ENCODE measurements at places on chromosomes 2 and 18.

DNA sequence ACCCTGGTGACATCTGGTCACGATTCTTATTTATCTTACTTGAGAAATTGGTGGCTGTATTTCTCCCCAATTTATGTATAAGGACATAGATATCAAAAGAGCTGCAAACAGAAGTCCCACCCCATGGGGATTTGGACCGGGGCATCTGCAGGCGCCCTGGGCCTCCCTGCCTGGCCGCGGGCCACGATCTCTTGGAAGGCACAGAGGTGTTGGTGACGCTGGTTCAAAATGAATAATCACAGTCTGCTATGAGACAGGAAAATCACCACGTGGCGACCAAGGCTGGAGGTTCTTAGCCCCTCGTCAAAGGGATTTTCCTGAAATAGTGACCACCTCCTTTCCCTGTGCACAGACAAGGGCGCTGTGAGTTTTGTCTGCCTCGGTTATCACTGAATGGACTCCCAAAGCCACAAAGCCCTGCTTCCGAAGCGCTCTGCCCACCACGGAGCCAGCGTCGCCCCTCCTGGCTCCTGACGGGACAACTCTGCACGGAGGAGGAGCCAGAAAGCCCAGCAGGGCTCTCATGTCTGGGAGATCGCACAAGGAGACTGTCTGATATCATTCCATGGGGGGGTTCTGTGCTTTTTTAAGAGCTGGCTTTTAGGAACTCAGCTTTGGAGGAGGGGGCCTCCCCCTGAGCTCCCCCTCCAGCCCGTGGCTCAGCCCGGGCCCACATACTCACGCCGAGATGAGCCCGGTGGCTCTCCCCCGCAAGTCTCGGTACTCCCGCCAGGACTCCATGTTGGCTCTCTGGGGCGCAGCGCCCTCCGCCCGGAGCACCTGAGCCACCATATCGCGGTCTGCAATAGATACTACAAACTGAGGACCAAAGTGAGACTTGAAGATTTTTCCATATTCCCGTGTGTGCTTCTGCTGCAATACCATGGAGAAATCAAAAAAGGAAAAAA, 14.6 kb downstream of the CYP27C1 start:
- DNase-seq, result no peak

DNA sequence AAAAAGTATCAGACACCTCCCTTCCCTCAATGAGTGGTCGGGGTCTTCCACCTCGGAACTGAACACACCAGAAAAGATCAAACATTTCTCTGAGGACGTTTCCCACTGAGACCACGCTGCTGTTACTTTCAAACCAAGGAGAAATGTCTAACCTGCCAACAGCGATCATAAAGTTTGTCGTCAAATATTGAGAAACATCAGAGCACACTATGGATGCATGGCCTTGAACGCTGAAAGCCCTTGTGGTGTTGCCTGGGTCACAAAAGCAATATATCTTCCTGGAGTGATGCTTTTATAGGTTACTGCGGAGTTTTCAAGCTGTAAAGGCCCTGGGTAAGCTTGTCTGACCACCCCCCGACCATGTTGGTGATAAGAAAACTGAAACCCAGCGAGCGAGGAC, 70.2 kb upstream of the ID2 start:
- no peak for DNase-seq

DNA sequence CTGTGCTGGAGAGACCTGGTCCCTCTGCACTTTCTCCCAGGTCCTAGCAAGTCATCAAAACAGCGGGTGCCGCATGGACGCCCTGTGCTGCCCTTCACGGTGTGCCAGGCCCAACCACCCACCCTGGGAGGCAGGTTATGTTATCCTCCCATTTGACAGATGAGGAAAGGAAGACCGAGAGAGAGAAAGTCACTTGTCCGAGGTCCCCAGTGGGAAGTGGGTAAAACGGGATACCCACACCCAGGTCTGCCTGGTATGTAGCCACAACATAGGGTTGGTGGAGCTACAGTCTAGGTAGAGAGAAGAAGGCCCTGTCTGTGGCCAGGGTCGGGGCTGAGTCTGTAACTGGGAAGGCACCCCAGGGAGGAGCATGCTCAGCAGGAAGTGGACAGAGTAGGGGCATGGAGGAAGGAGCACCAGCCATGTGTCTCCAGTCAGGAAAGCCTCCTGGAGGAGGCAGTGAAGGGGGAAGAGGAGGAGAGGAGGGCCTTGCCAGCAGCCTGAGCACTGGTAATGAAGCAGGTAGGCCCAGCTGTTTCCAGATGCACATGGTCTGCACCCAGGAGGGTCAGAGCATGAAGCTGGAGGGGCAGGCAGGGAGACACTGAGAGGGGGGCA, 98.4 kb downstream of the ZFP36L2 start:
- no peak for DNase-seq

- DNase-seq, result no peak
Measured at GRCh38 chr18:63591725-63592124, 4.6 kb downstream of the SERPINB13 start.

- DNase-seq, result no peak
Measured at GRCh38 chr18:13185675-13186198, 32.8 kb upstream of the LDLRAD4 start.

- no peak for DNase-seq
Measured at GRCh38 chr18:50065527-50065926, 129.4 kb downstream of the MYO5B start.

GRCh38 chr2:2025803-2026202, 281.5 kb upstream of the PXDN start:
- DNase-seq, result no peak

DNA sequence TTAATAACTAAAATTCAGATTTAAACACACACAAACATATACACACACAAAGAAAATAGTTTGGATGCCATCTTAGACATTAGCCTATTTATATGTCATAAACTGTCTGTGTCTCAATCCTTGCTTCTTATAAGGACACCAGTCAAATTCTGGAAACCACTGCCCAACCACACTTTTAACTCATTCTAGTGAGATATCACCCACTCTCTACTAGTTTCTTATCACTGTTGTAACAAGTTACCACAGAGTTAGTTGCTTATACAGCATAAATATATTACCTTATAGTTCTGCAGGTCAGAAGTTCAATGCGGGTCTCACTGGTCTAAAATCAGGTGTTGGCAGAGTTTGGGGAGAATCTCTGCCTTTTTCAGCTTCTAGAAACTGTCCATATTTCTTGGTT, 239.1 kb downstream of the MTX2 start:
- no peak for DNase-seq

DNA sequence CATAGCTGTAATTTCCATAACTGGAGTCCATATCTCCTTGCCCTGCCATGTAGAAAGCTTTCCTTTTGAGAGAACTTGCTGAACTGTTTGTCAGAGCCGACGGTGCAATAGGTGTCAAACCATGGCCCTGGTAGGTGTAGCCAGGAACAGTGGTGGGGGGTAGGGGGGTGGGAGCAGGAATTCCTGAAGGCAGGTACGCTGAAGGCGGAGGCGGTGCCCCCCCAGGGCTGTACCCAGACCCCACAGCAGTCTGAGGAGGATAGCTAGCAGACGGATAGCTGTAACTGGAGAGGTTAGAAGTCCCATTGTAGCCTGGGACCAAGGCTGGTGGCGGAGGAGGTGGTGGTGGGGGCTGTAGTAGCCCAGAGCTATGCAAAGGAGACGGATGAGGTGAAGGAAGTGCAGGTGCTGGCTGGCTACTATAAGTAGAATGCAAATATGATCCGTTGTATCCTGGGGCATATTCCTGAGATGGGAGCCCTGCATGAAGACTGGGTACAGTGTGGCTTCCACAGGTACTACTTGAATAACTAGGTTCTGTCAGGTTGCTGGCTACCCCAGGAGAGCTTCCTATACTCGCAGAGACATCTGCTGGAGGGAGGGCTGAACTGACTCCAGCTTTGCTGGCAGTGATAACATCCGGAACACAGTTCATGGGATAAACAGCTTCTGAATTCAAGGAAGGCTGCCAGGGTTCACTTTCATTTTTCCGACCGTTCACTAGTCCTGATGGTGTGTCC, 124.8 kb downstream of the FIGN start:
- DNase-seq, result no peak

- no peak for DNase-seq
Measured at GRCh38 chr2:238128534-238129001, 9.9 kb upstream of the KLHL30 start.

GRCh38 chr2:85889627-85890281, 964 bp upstream of the ST3GAL5 start:
- no peak for DNase-seq
